ENCODE measurements at places on chromosomes 4 and X.
A peak's percentile ranks its signal among the peaks of the same experiment; 100 is the strongest.

DNA sequence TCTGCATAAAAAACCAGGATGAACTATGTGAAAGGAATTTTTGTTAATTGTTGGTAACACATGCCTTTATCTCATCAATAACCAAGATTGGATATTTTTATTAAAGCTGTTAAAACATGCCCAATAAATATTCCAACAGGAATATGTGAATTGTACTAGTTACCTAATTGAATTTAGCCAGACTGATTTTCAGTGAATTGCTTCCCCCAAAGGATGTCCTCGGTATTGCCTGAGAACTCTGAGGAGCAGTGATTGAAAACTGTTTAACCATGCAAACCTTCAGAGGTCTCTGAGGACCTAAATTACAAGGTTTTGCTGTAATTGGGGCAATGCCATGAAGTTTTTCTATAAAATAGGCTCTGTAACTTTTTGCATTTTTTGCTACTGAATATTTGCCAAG, 66.6 kb downstream of the BLTP1 start:
- peak; percentile 26 for DNase-seq

DNA sequence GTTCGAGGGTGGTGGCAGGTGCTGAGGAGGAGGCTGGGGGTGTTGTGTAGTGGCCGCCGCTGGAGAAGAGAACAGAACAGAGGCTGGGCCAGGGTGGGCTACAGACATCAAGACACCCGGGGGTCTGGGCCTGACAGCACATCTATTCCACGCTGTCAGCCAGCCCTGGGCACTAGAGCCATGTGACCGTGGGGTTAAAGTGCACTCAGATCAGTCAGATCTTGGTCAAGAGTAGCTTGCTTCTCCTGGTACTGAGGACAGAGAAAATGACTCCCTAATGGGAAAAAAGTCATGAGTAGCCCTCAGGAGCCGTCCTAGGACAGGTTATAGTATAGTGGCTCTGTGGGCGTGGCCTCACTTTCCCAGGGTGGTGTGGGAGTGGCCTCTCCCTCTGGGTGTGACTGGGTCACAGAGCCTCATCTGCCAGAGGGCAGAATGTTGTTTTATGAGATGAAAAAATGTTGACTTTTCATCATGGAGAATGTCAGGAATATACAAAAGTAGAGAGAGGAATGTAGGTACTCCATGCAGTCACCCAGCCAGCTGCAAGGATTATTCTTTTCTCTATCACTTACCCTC, 19.4 kb downstream of the TRMT44 start:
- no peak for DNase-seq

GRCh38 chrX:17854069-17854468, 7.0 kb downstream of the RAI2 start:
- DNase-seq = no peak

- DNase-seq = no peak
These were observed 119.3 kb upstream of the CLNK start for GRCh38 chr4:10803713-10804343.

GRCh38 chrX:41087201-41087600, 2.0 kb downstream of the USP9X start:
- DNase-seq = no peak

GRCh38 chr4:39936565-39937418, 40.9 kb downstream of the PDS5A start:
- no peak for DNase-seq

DNA sequence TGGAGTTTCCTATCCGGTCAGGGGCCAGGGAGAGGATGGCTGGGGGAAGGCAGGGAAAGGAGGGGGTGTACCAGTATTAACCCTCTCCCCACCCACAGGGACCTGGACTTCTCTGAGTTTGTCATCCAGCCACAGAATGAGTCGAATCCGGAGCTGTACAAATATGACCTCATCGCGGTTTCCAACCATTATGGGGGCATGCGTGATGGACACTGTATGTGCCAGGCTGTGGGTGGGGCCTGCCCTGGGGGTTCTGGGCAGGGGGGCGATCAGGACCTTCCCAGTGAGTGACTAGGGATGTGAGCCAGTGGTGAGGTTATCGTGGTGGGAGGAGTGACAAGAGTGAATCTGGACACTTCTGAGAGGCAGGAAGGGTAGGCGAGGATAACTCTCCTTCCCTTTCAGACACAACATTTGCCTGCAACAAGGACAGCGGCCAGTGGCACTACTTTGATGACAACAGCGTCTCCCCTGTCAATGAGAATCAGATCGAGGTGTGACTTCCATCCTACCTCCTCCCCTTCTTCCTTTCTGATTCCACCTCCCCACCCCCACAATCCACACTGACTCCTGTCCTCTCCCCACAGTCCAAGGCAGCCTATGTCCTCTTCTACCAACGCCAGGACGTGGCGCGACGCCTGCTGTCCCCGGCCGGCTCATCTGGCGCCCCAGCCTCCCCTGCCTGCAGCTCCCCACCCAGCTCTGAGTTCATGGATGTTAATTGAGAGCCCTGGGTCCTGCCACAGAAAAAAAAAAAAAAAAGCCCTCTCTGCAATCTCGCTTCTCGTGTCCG, 14.6 kb downstream of the USP11 start:
- no peak for DNase-seq

- no peak for DNase-seq
These were observed 13.4 kb downstream of the DHRSX start for GRCh38 chrX:2487366-2487765.

- DNase-seq = no peak
These were observed 157.6 kb downstream of the POLA1 start for GRCh38 chrX:24851289-24851688.

- no peak for DNase-seq
These were observed 29.3 kb downstream of the AFAP1 start for GRCh38 chr4:7910263-7910896.

DNA sequence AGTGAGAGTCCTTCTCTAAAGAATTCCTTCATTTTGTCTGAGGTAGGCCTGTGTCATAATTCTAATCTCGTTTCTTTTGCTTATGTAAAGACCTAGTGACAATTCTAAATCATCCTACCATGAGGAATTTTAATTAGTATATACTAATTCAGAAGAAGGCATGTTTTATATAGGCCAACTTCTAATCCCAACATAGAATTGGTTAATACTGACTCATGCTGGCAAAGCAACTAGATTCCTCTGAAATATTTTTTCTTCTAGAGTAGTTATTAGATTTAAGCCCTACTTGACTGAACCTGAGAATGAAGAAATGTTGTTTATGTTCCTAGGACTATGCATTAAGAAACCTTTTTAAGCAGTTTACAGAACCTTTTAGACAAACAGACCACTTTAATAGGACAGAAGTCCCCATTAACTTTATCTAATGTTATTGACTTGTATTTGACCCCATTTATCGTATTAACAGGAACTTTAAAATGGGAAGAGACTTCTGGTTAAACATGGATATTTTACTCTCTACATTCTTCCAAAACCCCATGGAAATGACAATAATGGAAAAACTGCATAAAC, 56.1 kb upstream of the EIF1AX start:
- no peak for DNase-seq

DNA sequence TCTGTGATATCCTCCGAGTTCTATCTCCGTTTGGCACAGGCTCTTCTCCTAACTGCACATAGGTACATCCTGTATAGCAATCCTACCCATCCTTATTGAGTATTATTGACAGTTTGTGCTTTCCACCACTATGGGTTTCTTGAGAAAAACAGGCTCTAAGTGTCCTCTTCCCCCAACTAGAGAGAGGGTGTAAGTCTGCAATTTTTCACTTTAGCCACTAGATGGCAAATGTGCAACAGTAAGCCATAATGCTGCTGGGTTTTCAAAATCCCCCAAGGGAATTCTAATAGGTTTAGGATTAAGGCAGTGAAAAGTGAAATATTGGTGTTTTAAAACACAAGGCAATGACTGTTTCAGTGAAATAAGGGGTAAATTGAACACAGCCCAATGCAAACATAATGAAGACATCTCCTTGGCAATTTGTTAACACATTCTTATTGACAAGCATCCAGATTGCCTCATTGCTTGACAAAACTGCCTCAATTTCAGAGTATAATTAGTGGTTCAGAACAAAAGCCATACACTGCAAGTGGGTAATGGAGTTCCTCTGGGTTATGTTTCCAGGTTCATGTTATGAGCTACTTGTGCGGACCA, 239.0 kb upstream of the HTR2C start:
- DNase-seq = no peak

DNA sequence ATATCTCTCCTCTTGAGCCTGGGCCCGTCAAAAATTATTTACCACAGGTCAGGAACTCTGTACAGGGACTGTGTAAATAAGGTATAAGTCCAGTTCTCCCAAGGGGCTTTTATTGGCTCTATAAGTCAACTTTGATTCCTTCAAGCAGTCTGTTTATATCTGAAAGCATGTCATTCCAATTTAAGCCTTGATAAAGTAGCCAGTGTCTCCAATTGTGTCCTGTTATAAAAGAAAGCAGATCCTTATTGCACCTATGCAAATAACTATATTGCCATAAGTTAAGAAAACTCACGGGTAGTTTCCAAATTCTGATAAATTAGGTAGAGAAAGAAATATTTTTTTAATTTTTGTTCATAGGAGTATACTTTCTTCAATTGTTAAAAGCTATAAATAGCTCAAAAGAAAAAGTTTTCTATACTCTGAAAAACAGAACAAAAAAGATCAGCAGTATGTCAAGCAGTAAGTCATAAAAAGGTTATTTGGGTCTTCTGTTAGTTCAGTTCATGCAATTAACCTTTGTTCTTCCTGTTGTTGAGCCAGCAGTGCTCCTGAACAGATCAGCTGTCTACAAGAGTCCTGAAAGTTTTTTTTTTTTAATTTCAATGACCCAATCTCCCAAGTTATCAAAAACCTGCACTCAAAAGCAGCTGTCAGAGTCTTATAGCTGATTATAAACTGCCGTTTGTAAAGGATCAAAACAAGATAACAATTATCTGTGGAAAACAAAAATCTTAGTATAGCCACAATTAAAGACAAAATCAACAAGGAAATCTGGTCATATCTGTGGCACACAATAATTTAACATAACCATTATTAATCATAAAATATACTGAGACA, 178.4 kb upstream of the GALNT7 start:
- DNase-seq = no peak

- DNase-seq = no peak
These were observed 124.8 kb downstream of the HMX1 start for GRCh38 chr4:8746523-8747466.

- DNase-seq = peak; percentile 67
These were observed 44.7 kb downstream of the PRPS1 start for GRCh38 chrX:107672955-107673378.

DNA sequence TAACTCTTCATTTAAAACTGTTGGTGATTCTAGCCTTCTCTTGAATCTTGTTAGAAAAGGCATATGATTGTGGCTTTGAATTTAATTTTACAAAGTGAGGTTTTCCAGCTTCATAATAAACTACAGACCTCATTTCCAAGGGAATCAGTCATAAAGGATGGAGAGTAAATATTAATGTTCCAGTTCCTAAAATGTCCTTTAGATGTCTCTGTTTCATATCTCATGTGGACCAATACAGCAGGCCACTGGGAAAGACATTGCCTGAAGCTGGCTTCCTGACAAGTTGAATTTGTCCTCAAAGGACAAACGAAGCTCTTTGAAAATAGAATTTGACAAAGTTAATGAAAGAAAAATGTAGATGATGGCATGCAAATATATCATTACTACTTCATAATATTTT, 125.4 kb downstream of the ZNF330 start:
- DNase-seq = no peak

DNA sequence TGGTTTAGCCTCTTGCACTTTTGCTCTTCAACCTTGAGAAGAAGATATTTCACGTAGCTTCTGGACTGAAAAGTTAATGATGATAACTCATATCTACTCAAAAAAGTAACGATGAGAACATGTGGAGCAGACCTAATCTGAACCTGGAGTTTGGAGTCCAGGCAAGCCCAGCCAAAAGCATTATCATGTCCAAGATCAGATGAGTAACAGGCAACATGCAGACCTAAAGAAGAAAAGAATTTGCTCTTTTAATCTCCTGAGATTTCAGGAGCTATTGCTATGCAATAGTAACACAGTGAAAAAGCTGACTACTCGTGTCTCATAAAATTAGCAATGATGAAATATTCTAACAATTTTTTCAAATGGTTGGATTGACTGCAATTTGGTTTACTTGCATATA, 21.8 kb upstream of the PPA2 start:
- no peak for DNase-seq

DNA sequence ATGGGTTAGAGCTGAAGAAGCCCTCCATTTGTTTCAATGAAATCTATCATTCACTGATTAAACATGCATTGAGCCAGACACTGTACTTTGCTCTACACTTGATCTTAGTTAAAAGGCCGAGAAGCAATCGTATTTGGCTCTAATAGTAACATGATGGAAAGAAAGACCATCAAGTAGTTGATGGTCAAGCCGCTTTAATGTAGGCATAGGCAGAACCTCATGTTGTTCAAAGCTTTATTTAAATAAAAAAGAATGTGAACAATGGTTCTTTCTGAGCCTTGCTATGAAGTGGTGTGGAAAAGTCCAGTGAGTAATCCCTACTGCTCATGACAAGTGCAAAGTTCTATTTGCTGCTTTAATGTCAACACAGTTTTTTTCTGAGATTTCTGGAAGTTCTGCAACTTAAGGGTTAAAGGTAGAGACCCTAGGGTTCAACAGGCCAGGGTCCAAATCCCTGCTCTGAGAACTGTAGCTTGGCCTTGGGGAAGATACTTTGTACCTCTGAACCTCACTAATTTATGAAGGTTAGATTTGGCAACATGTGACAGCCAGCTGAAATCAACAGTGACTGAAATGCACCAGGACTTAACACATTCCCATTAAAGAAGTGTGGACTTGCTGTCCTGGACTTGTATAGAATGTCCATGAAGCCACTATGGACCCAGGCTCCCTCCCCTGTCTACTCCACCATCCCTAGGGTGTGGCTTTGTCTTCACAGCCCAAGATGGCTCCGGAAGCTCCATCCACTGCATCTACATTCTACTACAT, 17.9 kb upstream of the LAP3 start:
- DNase-seq = no peak

- no peak for DNase-seq
These were observed 288.0 kb downstream of the ASMT start for GRCh38 chrX:1902901-1903235.

GRCh38 chr4:20195071-20195885, 56.4 kb upstream of the SLIT2 start:
- DNase-seq = no peak

- no peak for DNase-seq
These were observed 62.2 kb downstream of the PRKX start for GRCh38 chrX:3651277-3651676.

GRCh38 chr4:40150932-40151331, 45.9 kb upstream of the RHOH start:
- DNase-seq = no peak
